H7 (cell line): ENCODE measurements at places on chromosomes 1 and 21.

DNA sequence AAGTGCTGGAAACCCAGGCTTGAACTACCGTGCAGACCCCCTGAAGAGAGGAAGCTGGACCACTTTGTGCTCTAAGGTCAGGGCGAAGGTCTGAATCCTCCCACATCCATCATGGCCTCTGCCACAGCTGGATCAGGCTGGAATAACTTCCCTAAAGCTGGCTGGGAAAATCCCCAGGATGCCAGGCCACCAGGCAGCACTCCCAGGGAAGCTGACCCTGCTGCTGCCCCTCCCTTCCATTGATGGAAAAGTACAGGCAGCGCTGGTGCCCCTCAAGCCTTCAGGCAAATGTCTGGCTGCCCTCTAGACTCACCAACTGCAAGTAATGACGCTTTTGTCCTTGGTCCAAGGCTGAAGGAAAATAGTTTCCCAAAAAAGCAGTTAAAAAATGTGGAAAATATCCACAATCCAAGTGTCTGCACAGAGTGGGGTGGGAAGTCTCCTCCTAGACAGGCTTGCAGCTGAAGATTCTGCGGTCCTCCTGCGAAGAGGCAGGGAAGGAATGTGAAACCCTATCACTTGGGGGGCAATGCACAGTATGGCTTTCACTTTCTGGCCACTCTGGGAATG is 39.9 kb upstream of the TSPAN2 start:
- DNase-seq = no peak

DNA sequence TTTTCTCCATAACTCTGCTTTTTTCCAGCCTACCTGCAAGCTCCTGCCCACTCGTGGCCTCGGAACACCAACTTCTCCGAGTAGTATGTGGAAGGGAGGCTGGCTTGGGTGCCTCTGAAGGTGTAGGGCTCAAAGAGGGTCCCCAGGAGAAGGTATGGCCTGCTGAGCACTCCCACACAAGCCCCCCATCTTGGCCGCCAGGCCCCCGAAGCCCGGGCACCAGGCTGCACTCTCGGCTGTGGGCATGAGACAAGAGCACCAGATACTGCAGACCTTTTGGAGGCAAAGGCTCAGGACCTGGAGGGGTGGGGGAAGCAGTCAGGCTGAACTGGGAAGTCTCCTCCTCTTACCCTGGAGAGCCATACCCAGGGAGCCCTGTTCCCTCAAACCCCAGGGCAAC is 1.7 kb downstream of the ZNF692 start:
- peak; percentile 56 for DNase-seq

DNA sequence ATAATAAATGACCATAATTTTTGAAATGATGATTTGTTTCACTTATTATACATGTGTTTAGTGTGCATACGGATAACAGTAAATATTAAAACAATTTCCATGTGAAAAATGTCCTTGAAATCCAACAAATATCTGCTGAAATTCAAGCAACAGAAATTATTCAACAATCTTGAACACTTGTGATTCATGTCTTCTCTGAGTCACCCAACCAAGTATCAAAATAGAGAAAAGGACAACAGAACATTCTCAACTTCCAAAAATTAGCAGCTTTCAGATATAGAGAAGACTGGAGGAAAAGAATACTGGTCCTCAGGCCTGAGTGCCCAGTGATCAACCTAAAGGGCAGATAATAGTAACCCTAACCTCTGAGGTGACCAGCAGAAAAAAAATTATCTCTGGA is 90.8 kb downstream of the VAV3 start:
- DNase-seq = no peak

DNA sequence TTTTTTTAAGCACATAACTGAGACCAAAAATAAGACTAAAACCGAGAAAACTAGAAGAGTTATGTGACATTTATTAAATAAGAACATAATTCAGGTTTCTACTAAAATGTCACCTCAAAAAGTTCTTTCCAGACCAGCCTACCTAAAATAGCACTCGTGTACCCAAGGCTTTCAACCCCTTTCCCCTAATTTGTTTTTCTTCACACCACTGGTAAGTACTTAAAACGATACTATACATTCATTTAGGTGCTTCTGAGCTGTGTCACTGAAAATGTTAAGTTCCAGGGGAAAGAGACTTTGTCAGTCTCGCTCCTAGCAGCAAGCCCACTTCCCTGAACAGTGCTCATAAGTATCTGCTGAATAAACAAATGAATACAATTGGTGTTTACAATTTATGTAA is 6.8 kb downstream of the RRAGC start:
- no peak for DNase-seq

DNA sequence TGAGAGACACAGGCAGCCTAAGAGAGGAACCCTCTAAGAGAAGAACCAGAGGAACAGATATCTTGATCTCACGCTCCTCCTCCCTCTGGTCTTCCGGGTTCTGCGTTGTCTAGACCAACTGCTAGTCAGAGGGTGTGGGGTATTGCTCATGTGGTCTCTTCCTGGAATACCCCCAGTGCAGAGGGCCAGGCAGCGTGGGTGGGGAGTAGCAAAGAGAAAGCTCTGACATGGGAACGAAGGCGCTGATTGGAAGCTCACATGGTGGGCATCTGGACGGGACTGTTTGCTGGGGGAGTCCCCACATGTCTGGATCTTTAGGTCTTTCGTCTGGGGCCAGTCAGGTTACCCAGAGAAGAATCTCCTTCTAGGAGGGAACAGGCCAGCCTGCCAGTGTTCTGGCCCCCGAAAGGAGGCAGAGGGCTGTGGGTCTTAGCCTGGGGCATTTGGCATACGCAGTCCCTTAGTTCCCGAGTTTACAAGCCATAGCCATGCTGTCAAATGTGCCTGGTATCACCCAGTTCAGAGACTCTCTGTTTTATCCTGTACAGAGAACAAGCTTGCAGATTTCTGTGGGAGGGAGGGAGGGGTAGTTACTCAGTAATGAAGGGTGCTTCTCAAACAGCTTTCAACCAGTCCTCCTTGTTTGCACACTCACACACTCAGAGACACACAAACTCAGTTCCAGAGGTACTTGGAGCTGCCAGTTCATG is 18.3 kb upstream of the IL6R start:
- DNase-seq = no peak

DNA sequence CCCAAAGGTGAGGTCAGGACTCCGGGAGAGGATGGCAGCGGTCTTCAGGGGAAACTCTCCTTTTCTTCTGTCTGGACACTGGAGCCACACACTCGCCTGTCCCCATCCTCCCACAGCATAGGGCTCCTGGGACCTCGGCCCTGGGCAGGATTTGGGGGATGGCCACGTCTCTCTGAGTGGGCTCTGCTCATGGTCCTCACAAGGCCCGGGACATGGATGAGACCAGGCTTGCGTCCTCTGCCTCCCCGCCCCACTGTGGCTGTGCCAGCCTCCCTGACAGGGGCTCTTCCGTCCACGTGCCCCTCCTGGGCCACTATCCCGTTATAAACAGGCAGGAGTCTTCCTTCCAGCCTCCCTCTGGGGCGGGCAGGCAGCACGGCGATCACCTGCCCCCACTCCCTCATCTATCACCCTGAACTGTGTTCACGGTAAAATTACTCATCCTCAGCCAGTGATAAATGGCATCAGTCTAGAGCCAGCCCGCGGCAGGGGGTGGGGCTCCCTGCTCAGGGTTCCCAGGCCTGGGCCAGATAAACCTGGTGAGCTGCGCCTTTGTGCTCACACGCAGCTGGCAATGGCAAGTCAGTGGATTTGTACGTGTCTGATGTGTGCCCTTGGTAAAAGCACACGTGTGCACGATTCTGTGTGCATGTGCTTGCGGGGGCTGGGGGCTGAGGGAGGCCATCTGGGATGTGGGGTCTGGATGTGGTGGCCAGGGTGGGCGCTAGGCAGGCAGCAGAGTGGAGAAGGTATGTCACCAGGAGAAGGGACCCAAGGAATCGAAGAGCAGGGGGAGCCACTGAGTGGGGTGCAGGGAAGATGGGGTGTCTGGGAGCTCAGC is 12.6 kb upstream of the SAMD11 start:
- peak; percentile 50 for DNase-seq

- no peak for DNase-seq
Observed at GRCh38 chr1:231512147-231512698, 16.2 kb upstream of the TSNAX start.

DNA sequence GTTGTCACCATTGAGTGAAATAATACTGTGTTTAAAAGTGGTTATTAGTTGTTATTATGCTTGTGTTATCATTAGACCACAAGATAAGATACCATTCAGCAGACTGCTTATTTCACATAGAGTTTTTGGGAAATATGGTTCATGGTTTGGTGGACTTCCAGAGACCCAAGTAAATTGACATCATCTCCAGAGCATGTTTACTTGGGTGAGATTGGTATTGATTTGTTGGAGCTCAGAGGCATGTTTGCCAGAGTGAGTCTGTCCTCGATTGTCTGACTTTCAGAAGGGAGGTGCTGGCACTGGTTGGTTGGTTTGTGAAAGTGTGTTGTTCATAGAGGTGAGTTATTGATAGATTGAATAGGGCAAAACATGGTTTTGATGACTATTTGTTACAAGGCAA is 291.4 kb downstream of the TGFB2 start:
- no peak for DNase-seq

DNA sequence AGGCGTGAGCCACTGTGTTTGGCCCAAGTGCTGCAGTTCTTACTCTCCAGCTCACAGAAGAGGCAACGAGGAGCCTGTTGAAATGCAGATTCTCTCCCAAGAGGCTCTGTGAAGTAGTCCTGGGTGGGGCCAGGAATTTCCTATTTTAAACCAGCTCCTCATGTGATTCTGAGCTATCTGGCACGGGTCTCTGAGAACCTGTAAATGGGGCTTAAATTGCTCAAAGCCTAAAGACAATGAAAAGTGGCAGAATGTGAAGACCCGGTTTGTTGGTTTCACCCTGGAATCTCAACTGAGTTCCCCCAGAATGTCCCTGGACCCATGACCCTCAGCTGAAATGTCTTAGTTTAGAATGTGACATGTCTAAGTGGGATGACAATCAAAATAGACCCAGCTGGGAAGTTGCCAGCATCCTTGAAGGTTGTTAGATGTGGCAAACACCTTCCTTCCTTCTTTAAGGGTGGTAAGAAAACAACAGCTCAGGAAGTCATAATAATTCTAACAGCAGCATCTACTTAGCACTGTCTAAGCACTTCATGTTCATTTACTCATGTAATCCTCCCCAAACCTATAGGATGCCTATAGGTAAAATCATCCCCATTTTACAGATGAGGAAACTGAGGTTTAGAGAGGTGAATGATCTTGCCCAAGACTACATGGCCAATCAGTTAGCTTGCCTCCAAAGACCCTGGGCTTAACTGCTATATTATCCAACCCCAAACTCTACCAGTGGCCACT is 20.9 kb upstream of the ATP5PO start:
- no peak for DNase-seq

DNA sequence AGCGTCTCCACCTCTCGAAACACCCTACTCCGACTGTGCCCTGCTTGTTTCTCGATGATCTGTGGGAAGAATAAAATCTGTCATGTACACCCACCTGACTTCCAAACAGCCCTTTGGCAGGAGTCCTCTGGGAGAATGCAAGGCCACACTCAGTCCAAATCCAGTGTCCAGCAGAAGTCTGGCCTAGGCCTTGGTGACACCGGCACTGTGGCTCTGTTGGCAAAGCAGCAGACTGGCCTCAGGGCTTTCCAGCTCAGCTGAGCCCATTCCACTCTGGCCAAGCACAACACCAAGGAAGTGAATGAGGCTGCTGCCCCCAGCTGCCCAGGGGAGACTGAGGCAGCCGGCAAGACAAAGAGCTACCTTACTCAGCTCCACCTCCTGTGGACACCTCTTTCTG is 25.1 kb upstream of the KNCN start:
- DNase-seq = no peak

DNA sequence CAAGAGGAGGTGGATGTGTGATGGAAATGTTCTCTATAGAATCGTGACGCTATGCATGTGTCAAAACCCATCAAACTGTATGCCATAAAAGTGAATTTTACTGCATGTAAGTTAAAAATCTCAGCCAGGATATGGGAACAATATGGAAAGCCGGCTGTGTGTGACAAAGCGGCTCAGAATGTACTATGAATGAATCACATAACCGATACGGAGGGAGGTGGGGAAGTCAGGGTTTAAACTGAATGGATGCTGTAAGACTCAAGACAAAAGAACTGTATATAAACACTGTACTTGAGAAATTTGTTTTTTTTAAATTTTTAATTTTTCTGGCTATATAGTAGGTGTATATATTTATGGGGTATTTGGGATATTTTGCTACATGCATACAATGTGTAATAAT is 111.6 kb upstream of the PDE4B start:
- no peak for DNase-seq

DNA sequence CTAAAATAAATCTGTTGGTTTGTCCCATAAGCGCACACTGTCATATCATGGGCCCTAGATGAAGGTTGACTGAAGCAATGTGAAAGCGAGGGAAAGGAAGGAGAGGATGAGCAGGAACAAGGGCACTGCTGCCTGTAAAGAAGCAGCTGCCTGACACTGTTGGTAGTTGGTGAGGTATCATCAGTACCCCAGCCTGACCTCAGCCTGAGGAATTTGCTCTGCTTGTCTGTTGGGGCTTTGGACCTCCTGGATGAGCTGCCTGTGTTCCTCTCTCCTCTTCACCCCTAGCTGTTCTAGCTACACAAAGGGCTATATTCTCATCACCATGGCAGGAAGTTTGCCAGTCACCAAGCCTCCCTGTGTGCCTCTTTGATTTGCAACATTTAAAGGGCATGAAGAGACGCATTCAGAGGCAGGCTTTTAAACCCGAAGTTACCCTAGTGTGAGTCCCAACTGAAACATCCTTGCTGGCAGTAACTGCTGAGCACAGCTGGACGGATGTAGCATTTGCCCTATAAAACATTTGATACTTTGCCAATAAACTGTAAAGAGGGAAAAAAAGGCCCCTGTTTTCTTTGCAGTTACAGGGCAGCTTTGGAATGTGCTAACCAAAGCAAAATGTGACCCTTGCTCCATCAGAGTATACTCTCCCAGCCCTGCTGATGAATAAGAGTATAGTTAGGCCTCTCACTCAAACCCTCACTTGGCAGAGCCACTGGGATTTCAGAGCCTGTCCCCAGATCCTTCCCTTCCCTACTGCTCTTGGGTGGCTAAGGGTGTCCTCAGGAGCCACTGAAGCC is 22.2 kb upstream of the SPATA6 start:
- DNase-seq = no peak

DNA sequence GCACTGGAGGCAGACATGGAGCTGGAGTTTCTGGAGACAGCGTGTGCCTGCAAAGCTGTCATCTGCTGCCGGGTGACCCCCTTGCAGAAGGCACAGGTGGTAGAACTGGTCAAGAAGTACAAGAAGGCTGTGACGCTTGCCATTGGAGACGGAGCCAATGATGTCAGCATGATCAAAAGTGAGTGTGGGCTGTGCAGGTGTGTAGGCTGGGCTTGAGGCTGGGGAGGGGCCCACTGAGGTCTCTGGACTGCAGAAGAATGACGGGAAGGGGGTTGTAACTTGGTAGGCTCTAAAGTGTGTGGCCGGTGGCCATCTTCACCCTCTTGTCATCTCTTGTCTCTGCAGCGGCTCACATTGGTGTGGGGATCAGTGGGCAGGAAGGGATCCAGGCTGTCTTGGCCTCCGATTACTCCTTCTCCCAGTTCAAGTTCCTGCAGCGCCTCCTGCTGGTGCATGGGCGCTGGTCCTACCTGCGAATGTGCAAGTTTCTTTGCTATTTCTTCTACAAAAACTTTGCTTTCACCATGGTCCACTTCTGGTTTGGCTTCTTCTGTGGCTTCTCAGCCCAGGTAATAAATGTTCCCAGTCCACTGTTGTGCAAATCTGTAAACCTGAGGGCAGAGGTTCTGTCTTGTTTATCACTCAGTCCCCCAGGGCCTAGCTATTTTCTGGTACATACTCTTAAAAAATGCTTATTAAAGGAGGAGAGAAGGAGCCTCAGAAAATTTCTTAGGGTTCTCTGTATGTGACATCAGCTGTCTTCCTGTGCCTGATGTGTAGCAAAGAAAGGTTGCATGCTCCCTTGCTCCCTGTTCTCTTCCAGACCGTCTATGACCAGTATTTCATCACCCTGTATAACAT is 19.9 kb downstream of the ATP8B2 start:
- peak; percentile 89 for DNase-seq

GRCh38 chr1:8816831-8817411 is 519 bp downstream of the RERE start:
- DNase-seq = peak; percentile 63
